ENCODE measurements at places on chromosomes 16 and 17.

DNA sequence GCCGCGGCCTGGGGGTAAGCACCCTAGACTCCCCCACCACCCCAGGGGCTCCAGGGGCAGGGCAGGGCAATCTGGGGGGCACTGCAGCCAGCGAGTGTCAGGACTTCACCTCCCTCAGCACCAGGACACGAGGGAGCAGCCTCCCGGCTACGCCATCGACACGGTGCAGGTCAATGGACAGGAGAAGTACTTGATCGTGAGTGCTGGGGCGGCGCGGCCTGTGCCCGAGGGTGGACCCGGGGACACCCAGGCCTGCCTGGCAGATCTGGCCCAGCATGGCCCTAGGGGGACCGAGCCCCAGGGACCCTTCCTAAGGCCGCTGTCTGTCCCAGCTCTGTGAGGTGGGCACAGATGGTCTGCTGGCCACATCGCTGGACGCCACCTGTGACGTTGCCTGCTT lies 3.1 kb upstream of the RHBDL1 start:
- no peak for DNase-seq

GRCh38 chr17:17029938-17030337 lies 12.3 kb upstream of the MPRIP start:
- no peak for DNase-seq

DNA sequence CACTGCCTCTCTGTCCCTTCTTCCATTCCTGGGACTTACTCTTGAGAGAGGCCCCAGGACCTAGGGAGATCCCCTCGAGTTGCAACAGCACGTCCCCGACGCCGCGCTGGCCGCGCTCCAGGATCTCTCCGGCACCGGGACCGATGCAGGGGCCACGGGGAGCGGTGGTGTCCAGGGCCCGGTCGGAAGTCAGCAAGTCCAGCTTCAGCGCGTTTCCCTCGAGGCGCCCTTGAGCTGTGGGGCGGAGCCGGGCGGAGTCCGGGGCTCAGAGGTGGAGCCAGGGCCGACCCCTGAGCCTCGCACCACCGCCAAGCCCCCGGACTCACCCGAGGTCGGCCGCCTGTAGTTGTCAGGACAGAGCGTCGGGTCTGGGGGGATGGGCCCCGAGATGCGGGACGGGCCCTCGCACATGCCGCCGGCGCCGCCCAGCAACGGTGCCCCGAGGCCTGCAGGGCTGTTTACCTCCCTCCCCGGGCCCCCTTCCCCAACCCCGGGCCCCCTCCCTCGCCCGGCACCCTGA lies 458 bp downstream of the ENKD1 start:
- no peak for DNase-seq

GRCh38 chr17:64336760-64337413 lies 53.8 kb downstream of the PECAM1 start:
- no peak for DNase-seq

- DNase-seq = no peak
These were observed 406.9 kb downstream of the TMEM114 start for GRCh38 chr16:8183176-8184099.

DNA sequence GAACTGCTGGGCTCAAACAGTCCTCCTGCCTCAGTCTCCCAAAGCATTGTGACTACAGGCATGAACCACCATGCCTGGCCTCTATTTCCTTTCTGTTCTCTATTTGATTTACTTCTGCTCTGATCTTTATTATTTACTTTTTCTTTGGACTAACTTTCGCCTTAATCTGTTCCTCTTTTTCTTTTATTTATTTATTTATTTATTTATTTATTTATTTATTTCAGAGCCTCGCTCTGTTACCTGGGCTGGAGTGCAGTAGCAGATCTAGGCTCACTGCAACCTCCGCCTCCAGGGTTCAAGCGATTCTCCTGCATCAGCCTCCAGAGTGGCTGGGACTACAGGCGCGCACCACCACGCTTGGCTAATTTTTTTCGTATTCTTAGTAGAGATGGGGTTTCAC lies 1158.3 kb upstream of the GOT2 start:
- DNase-seq = no peak

DNA sequence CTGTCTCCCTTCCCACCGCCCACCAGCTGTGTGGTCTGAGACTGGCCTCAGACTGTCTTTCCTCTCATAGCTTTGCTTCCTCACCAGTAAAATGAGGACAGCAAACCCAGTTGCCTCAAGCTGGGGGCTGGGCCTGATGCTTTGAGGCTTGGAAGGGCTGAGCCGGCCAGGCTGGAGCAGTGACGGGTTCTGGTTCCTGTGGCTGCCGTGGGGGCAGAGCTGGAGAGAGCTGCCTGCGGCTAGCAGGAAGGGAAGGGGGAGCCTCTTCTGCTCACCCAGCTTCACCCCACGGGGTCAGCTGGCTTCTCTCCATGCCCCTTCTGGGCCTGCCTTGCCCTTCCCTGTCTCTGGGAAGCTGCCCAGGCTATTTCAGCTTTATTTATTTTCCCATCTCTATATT lies 23.7 kb downstream of the LASP1 start:
- DNase-seq = no peak

GRCh38 chr16:70786020-70786755 lies 14.8 kb downstream of the VAC14 start:
- DNase-seq = no peak

DNA sequence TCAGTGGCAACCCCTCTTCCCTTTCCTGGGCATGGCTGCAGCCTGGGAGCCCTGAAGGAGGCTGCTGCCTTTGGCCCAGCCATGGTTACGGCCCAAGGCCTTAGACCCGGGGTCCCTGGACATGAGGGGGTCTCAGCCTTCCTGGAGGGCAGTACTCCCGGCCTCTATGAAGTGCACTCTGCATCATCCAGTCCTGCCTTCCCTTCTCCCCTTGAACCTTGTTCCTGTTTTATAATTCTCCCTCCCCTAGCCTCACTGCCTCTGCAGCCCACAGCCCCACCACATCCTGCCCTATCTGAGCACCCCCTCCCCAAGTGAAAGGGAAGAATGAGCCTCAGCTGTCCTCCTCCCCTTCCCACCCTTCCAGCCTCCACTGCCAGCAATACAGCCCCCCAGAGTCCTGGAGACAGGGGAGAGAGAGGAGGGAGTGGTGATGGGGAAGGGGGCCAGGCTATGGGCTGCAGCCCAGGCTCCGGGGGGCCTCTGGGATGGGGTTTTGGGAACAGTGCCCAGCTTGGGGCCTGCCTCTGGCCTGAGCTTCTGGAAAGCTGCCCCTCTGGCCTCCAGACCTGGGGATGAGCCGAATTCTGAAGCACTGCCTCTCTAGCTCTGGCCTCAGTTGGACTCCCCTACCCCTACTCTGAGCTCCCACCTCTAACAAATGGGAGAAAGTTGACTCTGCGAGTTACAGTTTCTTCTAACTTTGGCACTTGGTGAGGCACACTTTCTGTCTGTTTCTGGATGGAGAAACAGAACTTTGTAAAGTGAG lies 7.6 kb downstream of the CCR7 start:
- no peak for DNase-seq

DNA sequence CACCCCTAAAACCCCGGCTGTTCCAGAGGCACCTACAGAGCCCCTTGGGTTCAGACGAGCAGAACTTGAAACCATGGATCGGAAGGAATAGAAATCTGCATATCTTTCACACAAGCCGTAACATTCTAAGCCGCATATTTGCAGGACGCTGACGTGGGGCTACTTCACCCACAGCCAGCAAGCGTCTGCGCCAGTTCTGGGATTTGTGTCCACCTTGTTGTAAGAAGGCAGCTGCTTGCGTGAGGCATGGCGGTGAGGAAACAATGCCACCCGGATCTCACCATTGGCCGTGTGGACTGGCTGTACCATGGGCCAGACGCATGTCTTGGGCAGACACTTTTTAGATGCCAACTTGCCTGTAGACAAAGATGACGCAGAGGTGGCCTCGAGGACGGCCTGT lies 34.5 kb downstream of the TNFRSF13B start:
- no peak for DNase-seq

GRCh38 chr17:15943971-15944758 lies 765 bp upstream of the ADORA2B start:
- no peak for DNase-seq

- DNase-seq = peak; percentile 77
These were observed 644 bp downstream of the NFAT5 start for GRCh38 chr16:69566240-69566980.

DNA sequence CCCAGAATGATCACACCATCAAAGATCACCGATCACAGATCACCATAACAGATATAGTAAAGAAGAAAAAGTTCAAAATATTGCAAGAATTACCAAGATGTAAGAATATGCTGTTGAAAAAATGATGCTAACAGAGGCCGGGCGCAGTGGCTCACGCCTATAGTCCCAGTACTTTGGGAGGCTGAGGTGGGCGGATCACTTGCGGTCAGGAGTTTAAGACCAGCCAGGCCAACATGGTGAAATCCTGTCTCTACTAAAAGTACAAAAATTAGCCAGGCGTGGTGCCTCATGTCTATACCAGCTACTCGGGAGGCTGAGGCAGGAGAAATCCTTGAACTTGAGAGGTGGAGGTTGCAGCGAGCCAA lies 53.2 kb downstream of the CPPED1 start:
- no peak for DNase-seq

- no peak for DNase-seq
These were observed 44.7 kb downstream of the CYTH1 start for GRCh38 chr17:78737332-78737731.

GRCh38 chr17:83200231-83200699 lies 120.9 kb downstream of the METRNL start:
- peak; percentile 59 for DNase-seq

GRCh38 chr17:82815790-82816305 lies 24.0 kb downstream of the ZNF750 start:
- no peak for DNase-seq

- DNase-seq = peak; percentile 53
These were observed 76.7 kb downstream of the CHD9 start for GRCh38 chr16:53131363-53132071.

GRCh38 chr17:32772453-32773025 lies 104.4 kb downstream of the MYO1D start:
- no peak for DNase-seq

DNA sequence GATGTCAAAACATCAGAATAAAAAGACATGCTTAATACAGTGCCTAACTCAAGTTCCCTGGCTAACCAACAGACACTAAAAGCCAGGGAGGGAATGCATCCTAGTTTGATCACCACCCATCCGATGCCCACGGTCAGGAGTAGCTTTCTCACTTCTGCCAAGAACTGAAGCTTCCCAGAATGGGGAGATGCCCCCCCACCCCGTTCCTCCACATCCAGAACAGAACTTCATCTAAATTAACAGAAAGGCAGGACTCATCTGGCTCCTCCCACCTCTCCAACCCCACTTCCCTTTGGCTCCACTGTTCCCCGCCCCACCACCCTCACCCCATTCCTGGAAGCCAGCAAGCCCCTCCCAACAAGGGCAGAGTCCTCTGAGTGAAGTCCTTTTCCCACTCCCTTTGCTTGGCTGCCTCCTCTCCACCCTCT lies 33.7 kb downstream of the GDE1 start:
- DNase-seq = no peak

- no peak for DNase-seq
These were observed 336.8 kb downstream of the SHISA9 start for GRCh38 chr16:13238182-13238581.

DNA sequence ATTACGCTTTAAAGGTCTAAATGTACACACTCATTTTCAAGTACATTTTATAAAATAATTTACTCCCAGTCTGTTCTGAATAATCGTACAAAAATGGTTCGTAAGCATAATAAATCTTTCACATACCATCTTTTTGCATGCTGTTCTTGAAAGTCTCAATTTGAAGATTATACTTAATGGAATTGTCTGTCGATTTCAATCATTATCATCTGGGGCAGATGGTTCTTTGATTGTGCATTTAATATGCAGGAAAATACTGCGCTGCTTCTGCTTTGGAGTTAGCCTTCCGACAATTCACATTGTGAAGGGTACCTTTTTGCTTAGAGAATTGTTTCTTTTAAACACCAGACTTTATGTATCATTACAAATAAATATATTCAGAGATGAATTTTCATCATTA lies 262.8 kb downstream of the ABCC12 start:
- DNase-seq = no peak

GRCh38 chr17:50106393-50107131 lies 11.4 kb downstream of the PDK2 start:
- no peak for DNase-seq

DNA sequence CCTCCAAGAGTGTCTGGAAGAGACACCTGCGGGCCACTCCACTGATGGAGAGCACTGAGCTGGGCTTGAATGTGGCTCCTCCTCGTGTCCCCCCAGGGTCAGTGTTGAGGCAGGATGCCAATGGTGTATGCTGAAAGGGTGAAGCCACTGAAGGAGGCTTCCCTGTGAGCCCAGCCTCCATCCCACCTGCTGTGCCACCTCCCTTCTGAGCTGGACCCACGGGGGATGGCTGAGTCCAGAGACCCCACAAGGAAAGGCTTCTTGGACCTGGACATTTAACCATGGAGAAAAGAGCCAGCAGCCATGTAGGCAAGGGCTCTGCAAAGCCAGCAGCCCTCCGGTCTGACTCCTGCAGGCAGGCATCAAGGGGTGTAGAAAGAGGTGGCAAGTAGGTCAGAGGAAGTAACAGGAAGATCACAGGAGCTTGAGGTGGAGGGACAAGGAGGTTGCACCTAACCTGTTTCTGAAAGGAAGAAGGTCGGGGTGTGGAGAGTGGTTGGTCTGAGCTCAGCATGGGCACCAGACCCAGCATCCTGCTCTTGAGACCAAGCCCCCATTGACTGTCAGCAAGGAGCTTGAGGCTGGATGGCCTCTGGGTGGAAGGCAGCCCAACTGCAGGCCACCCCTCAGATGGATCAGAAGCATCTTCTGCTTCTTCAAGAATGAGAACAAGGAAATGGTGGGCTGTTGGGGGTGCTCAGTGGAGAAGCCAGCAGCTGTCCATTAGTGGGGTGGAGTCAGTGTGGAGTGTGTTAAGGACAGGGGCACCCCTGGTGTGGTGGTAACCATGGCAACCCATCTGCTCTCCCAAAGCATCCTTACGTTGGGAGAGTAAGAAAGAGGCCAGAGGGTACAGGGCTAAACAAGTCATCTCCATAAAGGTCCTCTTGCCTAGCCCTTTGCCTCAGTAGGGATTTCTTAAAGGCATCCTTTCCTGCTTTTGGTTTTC lies 80.7 kb downstream of the PLD6 start:
- DNase-seq = no peak

- DNase-seq = no peak
These were observed 368.8 kb downstream of the SNX29 start for GRCh38 chr16:12345349-12345748.

- no peak for DNase-seq
These were observed 921.4 kb upstream of the EEF2KMT start for GRCh38 chr16:6018848-6019489.
